ENCODE measurements at places on chromosomes 5 and 9.

DNA sequence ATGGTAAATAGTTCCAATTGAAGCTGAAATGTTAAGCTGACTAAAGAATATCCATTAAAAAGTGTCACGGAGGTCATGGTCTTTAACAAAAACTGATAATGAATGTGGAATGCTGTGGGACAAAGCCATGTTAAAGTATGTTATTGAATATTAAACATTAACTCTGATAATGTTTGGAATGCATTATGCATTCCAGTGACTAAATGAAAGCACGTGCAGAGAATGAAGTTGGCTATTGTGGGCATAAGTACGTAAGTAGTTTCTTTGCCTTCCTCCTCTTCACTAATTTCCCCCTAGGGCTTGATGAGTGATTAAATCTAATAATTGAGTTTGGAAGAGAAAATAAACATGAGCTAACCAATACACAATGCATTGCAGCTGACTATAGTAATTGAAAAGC lies 640.4 kb upstream of the CDH10 start:
- no peak for DNase-seq

DNA sequence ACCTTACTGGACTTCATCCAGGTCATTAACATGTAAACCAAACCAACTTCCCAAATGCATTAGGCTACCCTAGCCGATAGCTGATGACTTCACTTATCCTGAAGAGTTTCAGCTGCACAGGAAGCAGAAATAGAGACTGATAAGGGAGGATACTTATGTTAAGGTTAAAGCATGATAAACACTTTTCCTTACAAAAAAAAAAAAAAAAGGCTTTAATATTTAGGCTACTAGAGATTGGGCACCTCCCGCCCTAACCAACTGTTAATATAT lies 1.6 kb upstream of the MEF2C start:
- DNase-seq, result no peak

- no peak for DNase-seq
Observed at GRCh38 chr5:136162008-136162407, 29.4 kb downstream of the SMAD5 start.

- DNase-seq, result no peak
Observed at GRCh38 chr9:17894501-17895160, 315.8 kb downstream of the SH3GL2 start.

GRCh38 chr5:69078921-69079540 lies 14.8 kb upstream of the SLC30A5 start:
- DNase-seq, result no peak

DNA sequence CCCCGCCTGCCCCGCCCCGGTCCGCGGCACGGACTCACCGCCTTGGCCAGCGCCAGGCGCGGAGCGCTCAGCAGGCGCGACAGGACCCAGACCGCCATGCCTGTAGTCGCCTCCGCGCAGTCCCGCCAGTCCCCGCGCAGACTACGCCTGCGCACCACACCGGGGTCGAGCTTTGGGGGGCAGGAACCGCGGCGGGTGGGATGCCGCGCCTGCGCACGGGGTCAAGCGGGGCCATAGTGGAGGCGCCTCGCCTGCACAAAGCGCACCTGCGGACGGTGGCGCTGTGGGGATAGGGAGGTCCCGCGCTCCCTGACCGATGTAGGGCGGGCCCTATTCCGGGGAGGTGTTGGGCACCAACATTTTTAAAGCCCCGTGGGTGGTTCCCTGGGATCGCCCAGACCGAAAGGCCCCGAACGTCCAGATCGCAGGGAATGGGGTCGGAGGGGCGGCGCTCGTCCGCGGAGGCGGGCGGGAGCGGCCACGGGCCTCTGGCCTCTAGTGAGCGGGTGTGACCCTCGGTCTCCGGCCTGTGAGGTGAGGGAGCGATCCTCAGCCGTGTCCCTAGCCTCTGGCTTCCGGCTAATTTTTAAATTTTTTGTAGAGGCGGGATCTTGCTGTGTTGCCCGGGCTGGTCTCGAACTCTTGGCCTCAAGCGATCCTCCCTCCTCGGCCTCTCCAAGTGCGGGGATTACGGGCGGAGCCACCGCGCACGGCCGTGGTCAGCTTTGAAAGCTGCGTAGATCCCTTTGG lies 70.8 kb upstream of the LPCAT1 start:
- DNase-seq, result peak; percentile 79

GRCh38 chr9:125472926-125473701 lies 211.5 kb downstream of the GAPVD1 start:
- no peak for DNase-seq

- DNase-seq, result no peak
Observed at GRCh38 chr9:138096519-138096845, 218.9 kb downstream of the CACNA1B start.

GRCh38 chr9:6239048-6239461 lies 23.4 kb downstream of the IL33 start:
- DNase-seq, result no peak

GRCh38 chr5:118592229-118593002 lies 395.9 kb downstream of the DTWD2 start:
- no peak for DNase-seq

DNA sequence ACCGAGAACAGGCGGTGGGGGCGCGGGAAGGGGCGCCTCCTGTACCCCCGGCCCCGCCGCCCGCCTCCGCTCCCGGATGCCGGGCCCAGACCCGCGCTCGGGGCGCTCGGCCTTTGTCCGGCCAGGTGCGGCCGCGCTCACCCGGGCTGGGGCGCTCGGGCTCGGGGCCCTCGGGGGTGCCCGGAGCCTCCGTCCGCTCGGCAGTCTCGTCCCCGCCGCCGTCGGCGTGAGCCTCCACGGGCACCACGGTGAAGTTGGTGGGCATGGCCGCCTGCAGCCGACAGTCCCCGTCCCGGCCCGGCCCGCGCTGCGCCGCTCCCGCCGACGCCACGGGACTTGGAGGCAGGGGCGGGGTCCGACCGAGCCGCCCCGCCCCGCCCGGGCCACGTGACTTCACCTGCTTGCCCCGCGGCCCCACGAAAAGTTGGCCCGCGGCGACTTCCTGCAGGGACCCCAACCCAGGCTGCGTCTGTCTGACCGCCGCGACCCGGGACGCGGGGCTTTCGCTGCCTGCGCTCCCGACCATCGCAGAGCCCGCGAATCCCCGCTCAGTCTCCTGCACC lies at the start of gene SLC12A7:
Gene SLC12A7 (minus strand): TSS at position 337 of the 563 bp plus-strand sequence. CDS start 72 bp downstream, at position 265.
- peak; percentile 69 for DNase-seq

GRCh38 chr9:136722093-136722968 lies 10.0 kb downstream of the DIPK1B start:
- DNase-seq, result no peak

DNA sequence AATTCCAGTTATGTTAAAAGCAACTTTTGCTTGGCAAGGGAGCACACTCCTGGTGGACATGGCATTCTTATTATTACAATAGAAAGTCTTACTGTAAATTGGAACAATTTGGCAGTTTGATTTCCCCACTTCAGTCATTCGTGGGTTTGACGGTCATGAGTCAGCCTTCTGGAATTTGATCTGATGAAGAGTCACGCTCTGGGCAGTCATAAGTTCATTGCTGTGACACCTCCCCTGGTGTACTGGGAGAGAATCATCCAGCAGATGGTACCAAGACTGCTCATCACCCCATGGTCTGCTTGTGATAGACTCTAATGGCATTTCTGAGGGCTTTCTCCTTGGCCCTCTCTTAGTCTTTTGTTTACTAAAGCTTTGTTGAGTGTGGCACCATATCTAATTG lies 53.8 kb downstream of the GLRA1 start:
- DNase-seq, result no peak

DNA sequence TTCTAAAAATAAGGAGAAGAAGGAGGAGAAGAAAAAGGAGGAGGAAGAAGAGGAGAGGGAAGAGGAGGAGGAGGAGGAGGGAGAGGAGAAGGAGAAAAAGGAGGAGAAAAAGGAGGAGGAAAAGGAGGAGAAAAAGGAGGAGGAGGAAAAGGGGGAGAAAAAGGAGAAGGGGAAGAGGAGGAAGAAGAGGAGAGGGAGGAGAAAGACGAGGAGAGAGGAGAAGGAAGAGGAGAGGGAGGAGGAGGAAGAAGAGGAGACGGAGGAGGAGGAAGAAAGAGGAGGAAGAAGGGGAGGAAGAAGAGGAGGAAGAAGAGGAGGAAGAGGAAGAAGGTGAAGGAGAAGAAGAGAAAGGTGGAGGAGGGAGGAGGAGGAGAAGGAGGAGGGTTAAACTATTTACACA lies 210.2 kb upstream of the TRPM3 start:
- DNase-seq, result no peak

- DNase-seq, result no peak
Observed at GRCh38 chr5:140165101-140165922, 9.7 kb upstream of the CYSTM1 start.

- DNase-seq, result no peak
Observed at GRCh38 chr9:2729003-2729402, 11.7 kb downstream of the KCNV2 start.

- DNase-seq, result no peak
Observed at GRCh38 chr9:85917756-85918155, 23.2 kb upstream of the NAA35 start.

DNA sequence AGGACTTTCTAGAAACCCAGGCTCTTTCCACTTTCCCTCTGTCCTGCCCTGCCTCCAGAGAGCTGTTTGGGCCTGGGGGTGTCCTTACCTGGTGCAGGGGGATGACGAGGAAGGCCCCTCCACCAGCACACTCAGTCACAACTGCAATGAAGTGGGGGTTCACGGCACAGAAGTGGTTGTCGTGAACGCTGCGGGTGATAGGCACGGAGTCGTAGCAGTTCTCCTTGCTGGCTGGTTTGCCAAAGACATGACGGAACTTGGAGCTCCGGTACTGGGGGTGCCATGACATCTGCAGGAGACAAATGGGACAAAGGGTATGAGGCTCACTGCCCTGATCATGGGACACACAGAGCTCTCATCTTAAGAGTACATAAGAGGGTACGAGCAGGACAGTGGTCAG lies 35.1 kb downstream of the CORO2A start:
- no peak for DNase-seq

DNA sequence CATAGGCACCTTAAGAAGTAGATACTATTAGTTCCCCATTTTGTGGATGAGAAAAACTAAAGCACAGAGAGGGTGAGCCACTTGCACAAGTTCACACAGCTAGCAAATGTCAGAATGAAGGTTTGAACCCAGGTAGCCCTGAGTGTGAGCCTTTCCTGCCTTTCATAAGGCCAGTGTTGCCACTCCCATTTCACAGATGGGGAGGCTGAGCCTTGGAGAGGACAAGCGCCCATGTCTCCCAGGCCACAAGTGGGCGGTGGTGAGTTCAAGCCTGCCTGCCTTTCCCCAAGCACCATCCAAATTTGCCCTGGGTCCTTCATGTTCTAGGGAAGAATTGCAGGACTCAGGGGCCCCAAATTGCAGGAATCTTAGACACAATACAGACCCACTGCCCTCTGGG lies 50.6 kb downstream of the LHX2 start:
- no peak for DNase-seq

GRCh38 chr5:31133488-31133887 lies 60.0 kb upstream of the CDH6 start:
- DNase-seq, result no peak

DNA sequence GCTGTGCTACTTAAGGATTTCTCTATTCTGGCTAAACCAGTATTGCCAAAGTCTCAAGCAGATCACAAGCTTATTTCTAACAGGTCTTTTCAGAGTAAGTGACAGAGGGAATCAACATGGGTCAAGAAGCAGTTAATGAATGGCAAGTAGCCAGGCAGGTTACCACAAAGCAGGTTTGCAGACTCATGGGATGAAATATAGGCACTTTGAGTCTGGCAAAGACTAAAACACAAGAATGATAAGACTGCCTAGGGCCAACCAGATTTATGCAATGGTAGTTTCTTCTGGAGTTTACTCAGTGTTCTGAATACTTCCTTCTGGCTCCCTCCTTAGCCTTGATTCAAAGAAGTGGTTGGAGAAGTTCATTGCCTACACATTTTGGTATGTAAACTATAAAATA lies 3.6 kb downstream of the HMGCS1 start:
- no peak for DNase-seq

GRCh38 chr5:538801-539468 lies 14.7 kb upstream of the SLC9A3 start:
- no peak for DNase-seq

- DNase-seq, result no peak
Observed at GRCh38 chr9:14323083-14323971, 9.4 kb upstream of the NFIB start.

DNA sequence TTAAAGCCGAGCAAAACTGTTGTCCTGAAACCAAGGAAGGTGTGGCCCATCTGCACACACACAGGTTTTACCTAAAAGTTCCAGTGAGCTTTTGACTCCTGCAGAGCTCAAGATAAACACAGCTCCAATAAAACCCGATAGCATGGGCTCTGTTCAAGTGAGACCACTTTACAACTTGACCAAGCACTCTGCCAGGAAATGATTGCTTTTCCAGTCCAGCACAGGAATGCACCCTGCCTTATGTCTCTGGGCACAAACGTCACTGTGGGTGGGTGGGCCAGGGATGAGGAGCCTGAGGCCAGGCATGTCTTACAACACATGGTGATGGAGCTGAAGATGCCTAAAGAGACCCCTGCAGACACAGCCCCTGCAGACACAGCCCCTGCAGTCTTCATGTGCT lies 115.3 kb downstream of the ROR2 start:
- no peak for DNase-seq

DNA sequence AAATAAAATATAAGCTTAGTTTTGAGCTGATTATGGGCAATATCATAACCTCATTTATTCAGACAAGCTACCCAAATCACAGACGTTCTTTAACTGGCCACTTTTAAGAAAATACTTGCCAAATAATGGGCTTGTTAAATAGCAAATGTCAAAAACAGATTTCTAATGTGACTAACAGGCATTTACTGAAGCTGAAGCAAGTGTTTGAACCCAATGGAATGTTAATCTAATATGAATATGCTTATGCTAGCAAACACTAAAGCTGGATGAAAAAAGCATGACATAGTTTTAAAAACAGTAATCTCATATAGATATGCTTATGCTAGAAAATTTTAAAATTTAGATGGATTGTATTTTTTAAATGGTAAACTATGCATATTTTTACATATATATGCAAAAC lies 411.6 kb upstream of the PTGER4 start:
- no peak for DNase-seq

GRCh38 chr5:56638061-56638621 lies 177.2 kb upstream of the MAP3K1 start:
- DNase-seq, result no peak

DNA sequence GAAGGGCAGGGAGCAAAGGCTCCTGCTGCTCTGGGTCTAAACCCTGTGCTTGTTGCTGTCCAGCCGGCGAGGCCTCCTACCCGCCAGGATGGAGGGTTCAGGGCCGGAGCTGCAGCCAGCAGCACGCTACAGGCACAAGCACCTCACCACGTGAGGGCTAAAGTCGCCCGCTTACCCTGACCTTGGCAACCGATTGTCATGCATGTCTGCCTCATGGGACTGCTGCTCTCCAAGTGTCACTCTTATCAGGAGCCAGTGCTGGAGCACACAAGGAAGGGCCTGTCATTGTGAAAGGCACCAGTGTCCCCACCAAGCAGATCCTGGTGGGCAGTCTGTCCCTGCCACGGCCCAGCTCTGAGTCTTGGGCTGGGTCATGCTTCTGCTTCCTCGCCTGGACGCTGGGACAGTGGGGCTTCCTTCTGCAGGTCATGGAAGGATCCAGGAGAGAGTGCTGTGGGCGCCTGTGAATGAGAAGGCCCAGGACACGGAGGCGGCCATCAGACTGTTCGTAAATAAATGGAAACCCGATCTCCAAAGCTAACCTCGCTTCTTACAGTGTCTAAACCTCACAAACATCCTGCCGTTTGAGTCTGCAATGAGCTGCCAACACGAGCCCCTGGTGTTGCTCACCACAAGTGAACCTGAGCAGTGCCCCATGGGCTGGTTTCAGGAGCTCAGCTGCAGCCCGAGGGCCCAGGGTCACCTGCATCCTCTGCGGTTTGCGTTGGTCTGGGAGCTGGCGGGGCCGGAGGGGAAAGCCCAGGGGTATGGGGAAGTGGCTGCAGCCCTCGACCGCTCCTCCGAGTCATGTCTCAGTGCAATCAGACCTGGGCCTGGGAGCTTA lies 58.2 kb upstream of the RXRA start:
- no peak for DNase-seq

GRCh38 chr5:163108351-163108750 lies 329.0 kb upstream of the CCNG1 start:
- DNase-seq, result no peak
